Hematopoietic multipotent progenitor cell treated with erythropoietin and hydrocortisone succinate and interleukin-3 and kit ligand, for 17 days (in vitro differentiated cells): ENCODE measurements at places on chromosomes 12 and 14.

DNA sequence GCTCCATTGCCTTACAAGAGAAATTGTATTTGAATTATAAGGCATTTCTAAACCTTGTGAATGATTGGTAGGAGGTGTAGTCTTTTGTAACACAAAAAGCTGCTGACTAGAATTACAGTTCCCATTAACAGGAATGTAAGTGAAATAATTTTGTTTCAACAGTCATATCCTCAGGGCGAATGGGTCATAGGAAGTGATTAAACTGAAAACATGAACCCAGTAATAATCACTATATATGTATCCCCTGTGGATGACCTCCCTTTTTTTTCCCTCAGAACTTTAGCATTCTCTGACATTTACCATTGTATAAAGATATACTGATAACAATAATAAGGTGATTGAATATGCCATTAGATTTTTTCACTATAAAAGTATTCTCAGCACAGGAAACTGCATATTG is 312.3 kb downstream of the ATP23 start:
- no peak for DNase-seq

DNA sequence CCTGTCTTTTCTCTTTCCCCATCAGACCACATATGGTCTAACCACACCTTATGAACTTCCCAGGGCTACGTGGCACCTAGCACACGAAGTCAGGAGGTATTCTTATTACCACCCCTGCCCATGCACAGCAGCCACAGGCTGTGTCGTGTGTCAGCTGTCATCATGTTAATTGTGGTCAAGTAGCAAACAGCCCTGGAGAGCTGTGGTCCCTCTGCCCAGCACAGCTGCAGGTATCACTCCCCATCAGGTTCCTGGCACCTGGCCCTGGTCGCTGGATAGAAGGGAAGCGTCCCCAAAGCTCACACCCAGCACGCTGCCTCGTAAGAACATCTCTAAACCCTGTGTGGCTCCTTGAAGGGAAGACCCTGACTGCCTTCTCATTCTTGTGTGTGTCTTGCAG is 45.4 kb downstream of the CLMN start:
- no peak for DNase-seq

- DNase-seq, result no peak
Observed at GRCh38 chr12:90299121-90299520, 590.5 kb upstream of the ATP2B1 start.

GRCh38 chr14:79354336-79354735 is 857.0 kb downstream of the DIO2 start:
- no peak for DNase-seq

GRCh38 chr14:74906925-74907521 is 16.0 kb downstream of the RPS6KL1 start:
- DNase-seq, result no peak

DNA sequence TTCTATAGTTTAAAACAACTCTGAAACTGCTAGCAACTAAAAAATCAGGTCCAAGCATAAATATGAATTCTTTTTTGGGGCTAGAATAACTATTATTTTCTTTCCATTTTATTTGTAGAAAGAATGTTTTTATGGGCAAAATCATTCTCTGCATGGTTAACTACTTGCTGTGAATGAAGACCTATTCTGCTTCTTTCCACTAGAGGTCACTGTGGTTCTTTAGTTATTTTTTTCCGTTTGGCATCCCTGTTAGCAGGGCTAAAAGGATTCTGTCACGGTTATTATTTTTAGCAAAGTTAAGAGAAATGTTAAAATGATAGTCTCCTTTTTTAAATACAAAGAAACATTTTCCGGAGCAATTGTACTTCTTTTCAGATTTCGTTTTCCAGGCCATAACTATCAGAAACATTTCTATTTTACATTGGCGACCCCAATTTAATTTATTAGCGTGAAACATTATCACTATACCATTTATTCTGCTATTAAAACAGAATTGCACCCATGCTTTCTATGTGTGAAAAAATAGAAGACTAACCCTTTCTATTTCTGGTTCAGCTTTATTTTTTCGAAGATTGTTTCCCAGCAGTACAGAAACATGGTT is 404.8 kb downstream of the ATP23 start:
- DNase-seq, result peak; percentile 19

DNA sequence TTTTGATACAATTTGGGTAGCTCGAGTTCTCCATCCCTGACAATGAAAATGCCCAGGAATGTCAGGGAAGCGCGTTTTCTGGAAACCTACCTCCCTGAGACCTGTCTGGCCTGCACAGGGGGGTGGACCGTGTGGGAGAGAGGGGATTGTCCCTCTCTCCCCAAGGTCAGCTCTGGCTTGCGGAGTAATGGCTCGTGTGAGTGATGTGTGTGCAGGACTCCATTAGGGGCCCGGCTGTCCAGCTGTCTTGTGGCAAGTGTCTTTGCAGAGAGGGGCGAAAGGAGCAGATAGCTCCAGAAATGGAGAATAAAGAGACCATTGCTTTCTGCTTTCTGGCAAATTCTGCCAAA is 215.3 kb downstream of the CHST11 start:
- no peak for DNase-seq

DNA sequence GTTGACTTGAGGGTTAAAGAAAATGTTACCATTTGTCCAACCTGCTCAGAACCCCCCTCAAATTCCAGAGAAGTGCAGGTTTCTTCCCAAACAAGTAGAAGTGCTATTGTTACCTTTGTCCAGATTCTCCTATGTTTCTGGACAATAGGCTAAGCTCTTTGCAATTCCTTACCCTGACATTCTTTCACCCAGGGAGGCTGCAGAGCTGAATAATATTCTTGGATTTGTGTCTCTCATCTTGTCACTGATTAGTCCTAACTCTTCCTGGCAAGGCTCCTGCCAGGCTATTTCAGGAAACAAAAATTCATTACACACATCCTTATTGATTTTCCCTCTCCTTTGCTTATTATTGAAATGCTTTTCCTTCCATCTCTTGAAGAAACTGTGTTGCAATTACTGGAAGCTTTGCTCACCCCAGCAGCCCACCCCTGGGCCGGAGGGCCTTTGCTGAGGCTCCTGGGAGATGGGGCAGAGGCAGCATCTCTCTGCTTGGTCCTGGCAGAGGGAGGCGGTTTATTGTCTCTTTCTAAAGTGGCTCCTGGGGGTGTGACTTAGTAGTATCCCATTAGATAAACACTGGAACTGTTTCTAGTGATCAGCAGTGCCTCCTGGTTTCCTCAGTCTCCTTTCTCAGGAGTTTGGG is 207.5 kb upstream of the PELI2 start:
- no peak for DNase-seq

GRCh38 chr12:31966558-31967205 is 7.5 kb downstream of the RESF1 start:
- DNase-seq, result no peak

DNA sequence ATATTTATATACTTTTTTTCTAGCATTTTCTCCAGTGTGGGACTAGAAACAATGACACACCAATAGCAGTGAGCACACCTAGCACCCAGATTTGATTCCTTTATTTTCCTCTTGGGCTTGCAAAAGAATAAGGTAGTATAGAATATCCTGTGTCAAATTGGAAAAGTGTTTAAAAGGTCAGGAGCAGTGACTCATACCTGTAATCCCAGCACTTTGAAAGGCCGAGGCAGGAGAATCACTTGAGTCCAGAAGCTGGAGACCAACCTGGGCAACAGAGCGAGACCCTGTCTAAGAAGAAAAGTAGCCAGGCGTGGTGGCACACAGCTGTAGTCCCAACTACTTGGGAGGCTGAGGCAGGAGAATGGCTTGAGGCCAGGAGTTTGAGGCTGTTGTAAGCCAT is 53.8 kb upstream of the SGPP1 start:
- no peak for DNase-seq

- DNase-seq, result no peak
Observed at GRCh38 chr12:2242216-2242615, 189.4 kb downstream of the CACNA1C start.

- DNase-seq, result no peak
Observed at GRCh38 chr12:130645751-130646150, 70.3 kb downstream of the RIMBP2 start.

GRCh38 chr12:57524814-57525614 is 2.4 kb downstream of the MBD6 start:
- no peak for DNase-seq

- no peak for DNase-seq
Observed at GRCh38 chr14:60652674-60653651, 3.7 kb upstream of the SIX1 start.

DNA sequence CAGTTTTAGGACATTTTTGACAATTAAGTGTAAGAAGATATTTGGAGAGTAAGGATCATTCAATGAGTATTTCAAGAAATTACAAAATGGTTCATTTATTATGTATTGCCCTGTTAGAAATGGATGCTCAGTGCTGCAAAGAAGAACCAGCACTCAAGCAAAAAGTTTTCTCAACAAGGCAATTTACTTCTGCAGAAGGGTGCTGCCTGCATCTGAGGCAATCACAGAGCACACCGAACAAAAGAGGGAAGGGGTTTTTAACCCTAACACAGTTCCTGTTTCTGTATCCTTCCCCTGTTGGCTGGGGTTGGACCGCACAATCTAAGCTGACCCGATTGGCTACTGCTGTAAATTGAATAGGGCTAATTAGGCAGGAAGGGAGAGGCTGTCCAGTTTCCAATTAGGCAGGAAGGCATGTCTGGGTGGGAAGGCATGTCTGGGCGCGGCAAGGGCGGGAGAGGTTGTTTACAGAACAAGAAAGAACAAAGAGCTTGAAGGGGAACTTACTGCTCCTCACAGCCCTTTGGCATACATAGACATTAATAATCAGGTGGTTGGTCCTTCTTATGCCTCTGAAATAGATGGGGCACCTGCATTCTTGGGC is 41.4 kb downstream of the SPTSSA start:
- no peak for DNase-seq

- no peak for DNase-seq
Observed at GRCh38 chr14:75542588-75543091, 20.4 kb downstream of the BATF start.

- DNase-seq, result no peak
Observed at GRCh38 chr12:124259154-124260066, 35.5 kb upstream of the RFLNA start.

- no peak for DNase-seq
Observed at GRCh38 chr12:79174626-79175025, 310.1 kb downstream of the SYT1 start.

DNA sequence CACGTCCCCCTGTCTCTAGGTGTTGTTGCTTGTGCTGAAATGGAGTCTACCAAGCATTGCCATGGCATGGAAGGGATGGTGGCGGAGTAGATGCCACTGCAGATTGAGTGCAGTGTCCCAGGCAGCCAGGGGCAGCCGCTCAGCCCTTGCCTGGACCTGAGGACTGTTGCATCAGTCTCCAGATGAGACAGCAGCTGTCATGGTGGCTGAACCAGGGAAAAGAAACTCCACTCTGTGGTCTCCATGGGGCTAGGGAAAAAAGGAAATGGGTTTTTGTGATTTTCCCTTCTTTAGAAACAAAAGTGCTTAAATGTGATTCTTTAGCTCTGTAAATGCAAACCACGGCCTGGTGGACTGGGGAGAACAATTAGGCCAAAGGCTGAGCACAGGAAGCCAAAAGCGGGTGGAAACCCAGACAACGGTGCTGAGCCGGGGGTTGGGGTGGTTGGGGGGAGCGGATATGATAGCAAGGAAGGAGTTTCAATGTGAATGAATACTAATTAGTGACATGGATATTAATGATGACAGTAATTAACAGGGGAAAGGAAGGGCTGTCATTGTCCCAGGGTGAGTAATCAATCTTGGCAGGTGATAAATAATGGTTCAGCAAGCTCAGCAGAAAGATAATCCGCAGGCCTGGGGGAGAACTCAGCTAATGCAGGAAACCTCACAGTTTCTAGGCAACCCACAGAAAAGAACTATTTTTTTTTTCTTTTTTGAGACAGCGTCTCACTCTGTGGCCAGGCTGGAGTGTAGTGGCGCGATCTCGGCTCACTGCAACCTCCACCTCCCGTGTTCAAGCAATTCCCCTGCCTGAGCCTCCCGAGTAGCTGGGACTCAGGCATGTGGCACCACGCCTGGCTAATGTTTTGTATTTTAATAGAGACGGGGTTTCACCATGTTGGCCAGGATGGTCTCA is 442.6 kb downstream of the DPF3 start:
- DNase-seq, result no peak
